ENCODE measurements at places on chromosomes 7 and 10.

GRCh38 chr7:144720149-144720548, 115.7 kb downstream of the TPK1 start:
- no peak for DNase-seq

DNA sequence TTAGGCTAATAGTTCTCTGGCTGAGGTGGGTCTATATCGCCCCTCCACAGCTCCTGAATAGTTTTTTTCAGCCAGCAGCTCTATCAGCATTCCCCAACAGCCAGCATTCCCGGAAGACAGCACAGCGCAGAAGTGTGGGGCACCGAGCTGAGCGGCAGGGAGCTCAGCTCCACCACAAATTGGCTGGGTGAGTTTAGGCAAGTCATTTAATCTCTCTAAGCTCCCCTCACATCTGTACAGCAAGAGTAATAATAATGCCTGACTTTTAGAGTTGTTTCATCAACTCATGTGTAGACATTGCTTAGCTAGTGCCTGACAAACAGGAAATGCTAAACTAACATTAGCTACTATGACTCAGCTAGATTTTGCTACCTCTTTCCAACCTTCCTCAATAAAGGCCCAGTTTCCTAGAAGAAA, 247.9 kb upstream of the PTN start:
- no peak for DNase-seq

DNA sequence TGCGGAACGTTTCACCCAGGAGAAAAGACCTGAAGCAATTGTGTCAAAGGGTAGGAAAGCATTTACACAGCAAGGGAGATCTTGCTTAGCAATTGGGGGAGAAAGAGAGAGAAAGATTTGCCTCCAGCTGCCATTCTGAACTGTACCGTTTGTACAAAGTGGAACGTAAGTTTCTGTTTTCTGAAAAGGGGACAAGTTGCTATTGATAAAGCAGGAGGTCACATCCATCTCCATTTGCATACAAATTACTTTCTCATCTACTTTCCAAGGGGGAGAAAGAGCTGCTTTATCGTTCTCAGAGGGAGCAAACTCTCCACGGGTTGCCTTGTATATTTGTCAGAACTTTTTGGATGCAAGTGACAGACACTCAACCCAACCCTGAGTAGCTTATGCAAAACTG, 92.0 kb upstream of the CARD11 start:
- no peak for DNase-seq

- DNase-seq = no peak
Measured at GRCh38 chr7:52726986-52727385, 308.4 kb upstream of the POM121L12 start.

DNA sequence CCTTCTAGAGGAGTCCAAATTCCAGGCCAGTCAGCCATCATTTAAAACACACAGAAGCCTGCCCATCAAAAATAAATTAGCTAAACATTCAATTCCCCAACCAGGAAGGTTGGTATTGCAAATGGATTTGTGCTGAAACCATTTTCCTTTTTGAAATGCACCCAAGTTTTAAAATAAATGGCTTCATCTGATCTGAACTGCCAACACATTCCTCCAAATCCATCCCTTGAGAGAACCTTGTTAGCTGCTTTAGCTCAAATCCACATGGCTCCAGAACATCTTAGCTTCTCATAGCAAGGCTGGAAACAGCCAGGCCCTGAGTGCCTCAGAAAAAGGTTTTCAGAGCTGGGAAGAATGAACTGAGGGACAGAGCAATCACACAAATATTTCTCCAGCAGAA, 306.3 kb downstream of the FZD1 start:
- no peak for DNase-seq

All from T-helper 2 cell (primary cell).